Stimulated activated CD4-positive, alpha-beta T cell treated with anti-CD3 and anti-CD28 coated beads, Interleukin-1b, Interleukin-23, amount 100 ng/mL, for 48 hours (primary cell): ENCODE measurements at places on chromosomes 12 and 14.

GRCh38 chr12:78695749-78696148 lies 168.8 kb upstream of the SYT1 start:
- DNase-seq: no peak

DNA sequence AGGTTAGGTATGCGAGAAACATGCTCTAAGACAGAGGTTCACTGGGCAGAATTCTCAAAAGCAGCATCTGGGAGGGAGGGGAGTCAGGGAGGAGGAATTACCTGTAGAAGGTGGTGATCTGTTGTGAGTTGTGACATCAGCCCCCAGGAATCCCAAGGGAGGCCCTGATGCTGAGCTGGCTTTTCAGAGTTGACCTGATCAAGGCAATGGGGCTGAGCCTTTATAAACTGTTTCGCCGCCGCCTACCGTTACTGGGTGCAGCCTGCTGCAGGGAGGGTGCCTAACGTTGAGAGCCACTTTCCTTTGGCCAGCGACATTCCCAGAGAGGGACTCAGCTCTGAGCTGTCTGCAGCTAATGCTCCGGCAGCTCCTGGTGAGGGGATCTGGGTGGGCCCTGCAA lies 257.9 kb upstream of the TMEM132C start:
- DNase-seq: no peak

DNA sequence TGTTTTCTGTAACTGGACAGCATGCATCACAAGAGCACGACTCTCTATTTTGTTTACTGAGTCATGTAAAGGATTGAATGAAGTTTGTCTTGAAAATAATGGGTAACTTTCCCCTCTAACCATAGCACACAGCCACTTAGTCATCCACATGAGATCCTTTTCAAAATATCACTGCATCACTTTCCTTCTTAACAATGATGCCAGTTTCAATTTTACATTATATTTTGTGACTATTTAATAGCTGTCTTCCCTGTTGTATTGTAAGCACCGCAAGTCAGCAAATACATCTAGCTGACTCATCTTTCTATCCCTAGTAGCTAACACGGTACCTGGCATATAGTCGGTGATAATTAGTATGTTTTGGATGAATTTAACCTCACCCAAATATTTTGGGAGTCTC lies 83.3 kb upstream of the PPM1H start:
- no peak for DNase-seq

GRCh38 chr12:50806176-50806575 lies 36.5 kb upstream of the TMPRSS12 start:
- no peak for DNase-seq

DNA sequence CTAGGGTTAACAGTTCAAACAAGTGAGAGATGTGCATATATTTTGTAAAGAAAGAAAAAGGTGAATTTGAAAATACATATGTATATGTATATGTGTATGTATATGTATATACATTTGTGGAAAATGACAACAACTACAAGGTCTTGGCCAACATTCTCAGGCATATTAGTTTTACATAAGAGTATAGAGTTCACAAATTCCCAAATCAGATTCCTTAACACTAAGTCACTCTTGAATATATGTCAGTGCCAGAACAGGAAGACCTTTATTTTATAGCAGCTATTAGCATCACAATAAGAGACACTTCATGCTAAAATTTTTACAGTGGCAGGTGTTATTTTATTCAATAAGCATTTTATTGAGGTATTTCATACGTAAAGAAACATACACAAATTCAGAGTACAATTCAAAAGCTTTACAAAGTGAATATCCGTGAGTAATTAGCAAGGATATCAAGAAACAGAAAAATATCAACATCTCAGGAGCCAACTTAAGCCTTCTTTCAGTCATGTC lies 179.7 kb downstream of the SLC6A15 start:
- DNase-seq: no peak

- DNase-seq: no peak
Measured at GRCh38 chr14:68460541-68460940, 332.3 kb downstream of the ZFP36L1 start.

GRCh38 chr14:29453045-29453444 lies 474.6 kb downstream of the PRKD1 start:
- DNase-seq: no peak

DNA sequence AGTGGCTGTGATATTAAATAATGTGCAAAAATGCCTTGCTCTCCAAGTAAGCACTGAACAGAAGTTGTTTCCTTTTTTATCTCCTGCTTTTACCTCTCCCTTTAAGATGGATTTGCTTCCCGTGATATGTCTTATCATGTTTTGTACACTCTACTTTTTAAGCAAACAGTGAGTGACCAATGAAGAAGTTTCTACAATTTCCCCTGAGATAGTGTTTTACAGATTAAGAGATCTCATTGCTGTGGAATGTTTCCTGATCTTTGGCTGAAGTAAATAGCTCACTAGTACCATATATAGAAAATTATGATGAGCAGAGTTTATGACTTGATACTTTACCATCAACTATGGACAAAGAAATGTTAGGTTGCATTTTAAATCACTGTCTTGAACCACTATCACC lies 184.8 kb upstream of the PDE3A start:
- no peak for DNase-seq

GRCh38 chr14:73168691-73169090 lies 32.4 kb downstream of the PSEN1 start:
- DNase-seq: no peak

DNA sequence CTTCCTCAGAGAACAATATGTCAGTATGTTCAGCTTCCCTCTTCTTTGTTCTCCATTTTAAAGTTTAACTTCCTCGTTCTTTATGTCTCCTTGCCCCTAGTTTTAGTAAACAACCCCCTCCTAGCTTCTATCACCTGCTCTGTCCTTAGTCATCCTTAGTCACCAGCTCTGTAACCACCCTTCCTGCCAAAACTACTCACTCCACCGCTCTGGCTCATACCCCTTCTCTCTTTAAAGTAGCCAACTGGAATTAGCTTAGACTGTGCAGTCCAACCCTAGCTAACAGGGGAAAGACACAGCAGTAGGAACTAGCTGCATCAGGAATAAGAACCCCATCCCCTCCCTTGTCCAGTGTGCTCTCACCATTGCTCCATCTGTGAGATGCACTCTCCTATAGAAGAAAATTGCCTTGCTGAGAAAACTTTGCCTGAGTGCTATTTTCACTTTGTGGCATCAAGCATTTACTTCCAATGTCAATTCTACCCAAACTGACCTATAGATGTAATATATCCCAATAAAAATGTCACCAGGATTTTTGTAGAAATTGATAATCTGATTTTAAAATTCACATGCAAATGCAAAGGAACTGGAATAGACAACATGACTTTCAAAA lies 603.2 kb downstream of the C12orf50 start:
- DNase-seq: no peak

DNA sequence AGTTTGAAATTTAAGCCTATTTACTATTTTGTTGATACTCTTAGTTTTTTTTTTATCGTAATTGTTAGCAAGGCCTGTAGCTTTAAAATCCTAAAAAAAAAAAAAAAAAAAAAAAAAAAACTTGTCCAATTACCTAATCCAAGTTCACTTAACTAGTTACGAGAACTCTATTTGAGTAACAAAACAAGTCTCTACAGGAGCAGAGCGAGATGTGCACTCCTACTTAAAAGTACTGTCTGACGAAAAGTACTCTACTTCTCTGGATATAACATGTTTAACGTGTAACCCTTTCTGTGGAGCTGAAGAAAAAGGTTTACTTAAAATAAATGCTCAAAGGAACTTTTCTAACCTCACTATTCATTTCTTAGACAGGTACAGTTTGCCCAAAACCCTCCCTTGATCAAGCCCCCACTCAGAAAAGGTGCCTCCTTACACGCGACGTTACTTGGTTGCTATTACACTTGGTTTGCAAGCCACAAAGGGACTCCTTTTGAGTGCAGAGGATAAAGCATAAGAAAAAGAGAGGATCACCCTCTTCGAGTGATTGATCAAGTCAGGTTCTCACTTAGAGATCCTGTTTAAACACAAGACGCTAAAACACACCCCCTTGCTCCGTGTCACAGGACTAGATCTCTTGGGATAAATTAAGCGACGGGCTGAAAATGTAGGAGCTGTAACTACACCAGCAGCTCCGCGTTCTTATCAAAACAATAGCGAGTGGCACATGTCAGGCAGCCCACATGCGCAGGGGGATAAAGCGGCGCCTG lies 2.2 kb downstream of the BAZ1A start:
- DNase-seq: no peak
